Right atrium auricular region (tissue), 2 donors: ENCODE measurements at places on chromosomes 5 and 9.

DNA sequence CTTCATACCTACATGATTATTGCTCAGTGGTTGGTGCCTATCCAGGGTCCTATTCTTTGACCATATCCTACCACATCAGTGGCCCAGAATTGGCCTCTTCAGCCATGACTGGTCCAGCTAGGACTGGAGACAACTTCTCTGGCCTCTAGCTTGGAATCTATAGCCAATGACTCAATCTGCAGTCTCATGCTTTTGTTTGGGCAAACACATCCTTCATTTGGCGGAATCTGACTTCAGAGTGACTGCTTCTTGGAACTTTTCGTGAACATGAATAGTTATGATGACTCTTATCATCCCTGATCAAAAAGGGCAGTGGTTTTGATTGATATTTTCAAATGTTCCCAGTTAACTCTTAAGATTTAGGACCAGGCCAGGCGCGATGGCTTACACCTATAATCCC lies 134.1 kb downstream of the PAPPA start:
- DNase-seq, result no peak

GRCh38 chr9:137025517-137025966 lies 2.5 kb downstream of the ABCA2 start:
- no peak for DNase-seq

DNA sequence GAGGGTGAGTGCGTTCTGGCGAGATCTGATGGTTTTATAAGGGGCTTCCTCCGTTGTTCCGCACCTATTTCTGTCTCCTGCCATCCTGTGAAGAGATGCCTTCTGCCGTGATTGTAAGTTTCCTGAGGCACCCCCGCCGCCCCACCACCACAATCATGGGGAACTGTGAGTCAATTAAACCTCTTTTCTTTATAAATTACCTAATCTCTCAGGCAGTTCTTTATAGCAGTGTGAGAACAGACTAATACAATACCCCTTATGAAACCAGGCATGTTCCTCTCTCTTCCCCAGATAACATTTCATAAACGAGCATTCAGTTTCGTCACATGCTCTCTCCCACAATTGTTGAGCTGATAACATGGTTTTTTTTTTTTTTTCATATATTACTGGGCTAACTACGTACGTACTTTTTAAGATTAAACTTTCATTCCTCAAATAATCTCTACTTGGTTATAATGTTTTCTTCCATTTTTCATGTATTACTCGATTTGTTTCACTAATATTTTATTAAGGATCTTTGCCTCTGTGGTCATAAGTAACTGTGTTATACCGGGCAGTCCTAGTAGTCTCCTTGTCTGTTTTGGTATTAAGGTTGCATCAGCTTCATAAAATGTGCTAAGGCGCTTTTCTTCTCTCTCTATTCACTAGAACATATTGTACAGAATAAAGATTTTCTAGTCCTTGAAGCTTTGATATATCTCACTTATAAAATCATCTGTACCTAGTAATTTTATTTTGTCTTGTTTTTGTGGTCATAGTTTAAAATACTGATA lies 64.9 kb upstream of the MVB12B start:
- no peak for DNase-seq

DNA sequence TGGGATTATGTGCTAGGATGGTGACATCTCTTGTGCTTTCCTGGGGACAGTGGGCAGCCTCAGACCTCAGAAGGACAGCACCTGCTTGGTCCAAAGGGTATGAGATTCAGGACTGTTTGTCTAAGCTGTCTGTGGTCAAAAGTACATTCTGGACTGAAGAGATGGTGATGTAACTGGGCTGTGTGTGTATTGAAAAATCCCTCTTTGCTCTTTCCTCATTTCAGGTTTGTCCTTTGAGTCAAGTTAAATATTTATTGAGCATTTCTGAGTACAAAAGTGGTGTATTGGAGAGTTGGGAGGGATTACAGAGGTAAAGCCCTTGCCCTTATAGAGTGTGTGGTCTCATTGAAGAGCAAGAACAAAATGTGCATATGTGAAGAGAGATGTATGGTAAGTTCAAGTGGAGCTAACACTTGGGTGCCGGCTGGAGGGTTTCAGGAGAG lies 46.7 kb downstream of the RCL1 start:
- DNase-seq, result no peak

- DNase-seq, result no peak
Observed at GRCh38 chr5:133065471-133065870, 13.7 kb downstream of the HSPA4 start.
